SK-N-SH treated with all-trans-retinoic acid at 6 μM for 48 hours (cell line): ENCODE measurements at places on chromosomes 3 and 15.
A peak's percentile ranks its signal among the peaks of the same experiment; 100 is the strongest.

DNA sequence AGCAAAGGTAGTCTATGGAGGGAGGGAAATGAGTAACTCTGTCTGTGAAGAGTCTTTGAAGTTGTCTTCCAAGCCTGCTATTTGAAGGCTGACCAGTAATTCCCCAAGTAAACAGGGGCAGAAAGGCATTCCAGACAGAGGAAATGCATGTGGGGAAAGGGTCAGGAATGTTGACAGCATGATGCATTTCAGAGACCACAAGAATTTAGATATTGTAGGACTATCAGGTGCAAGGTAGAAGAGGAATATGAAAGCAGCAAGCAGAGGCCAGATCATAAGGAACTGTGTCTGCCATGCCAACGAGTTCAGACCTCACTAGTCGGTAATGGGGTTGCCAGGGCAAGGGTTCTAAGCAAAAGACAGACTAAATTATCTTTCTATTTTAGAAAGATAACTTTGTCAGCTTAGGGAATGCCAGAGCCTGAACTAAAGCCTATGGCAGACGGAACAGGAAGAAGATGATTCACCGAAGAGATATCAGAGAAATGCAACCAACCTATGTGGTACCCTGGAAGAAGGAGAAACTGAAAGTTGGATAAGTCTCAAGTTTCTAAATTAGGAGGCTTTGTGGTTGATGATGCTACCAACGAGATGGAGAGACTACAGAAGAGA, 327.0 kb upstream of the RORA start:
- ATAC-seq: peak; percentile 92

DNA sequence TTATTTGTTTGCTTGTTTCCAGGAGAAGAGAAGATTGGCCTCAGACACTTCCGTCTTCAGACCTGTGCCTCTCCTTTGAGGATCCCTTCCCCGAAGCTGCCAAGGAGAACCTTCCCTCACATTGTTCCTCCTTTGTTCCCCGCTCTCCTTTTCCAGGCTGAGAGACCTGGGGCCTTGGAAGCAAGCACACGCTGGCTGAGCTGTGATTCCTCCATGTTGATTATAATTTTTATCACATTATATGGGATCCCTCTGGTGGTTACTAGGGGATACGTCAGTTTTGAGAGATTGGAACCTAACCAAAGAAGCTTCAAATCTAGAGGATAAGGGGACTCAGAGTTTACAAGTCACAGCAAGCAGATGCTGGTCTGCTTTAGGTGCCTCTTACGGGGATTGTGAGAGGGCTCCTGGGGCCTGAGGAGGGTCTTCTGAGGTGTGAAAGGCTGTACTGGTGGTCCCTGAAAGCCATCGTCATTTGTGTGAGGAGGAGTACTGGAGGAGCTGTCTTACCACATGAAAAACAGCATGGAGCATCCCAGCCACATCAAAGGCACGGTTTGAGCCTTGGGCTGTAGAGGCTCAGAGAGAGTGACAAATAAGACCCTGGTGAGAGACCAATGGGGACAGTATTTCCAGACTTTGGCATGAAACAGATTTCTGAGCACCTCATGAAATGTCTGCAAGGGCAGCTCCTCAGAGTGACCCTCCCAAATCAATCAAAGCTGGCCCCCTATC, 760.1 kb upstream of the CFAP20DC start:
- ATAC-seq: peak; percentile 68

GRCh38 chr3:196920733-196921132, 21.6 kb downstream of the NCBP2 start:
- ATAC-seq: no peak

DNA sequence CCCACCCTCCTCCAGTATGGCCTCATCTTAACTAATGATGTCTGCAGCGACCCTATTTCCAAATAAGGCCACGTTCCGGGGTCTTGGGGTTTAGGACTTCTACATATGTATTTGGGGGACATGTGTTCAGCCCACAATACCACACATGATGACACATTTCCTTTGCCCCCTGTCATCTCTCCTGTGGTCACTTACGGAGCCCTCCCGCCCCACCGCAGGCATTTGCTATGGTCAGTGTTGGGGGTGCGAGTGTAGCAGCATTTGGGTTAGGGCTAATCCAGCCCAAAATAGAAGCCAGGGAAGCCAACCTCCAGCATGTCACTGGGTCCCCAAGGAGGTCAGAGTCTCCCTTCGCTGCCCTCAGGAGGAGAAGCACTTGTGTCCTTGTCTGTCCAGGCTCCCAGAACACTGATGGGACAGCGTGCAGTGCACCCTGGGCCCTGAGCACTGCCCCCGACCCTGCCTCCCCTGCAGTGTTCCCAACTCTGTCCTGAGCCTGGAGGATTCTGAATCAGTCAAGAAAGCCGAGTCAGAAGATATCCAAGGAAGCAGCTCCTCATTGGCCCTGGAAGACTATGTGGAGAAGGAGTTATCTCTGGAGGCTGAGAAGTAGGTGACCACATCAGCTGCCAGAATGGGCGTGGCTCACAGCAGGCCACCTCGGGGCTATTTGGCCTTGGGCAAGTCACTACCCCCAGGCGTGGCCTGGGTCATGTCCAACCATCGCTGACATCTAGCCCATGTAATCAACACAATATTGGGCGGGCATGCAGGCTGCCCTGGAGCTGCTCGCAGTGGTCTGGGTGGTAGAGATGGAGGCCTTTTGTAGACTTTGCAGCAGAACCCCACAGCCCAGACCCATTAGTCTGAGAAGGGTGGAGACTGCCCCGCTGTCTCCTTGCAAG, 46.9 kb upstream of the FGD5 start:
- no peak for ATAC-seq

DNA sequence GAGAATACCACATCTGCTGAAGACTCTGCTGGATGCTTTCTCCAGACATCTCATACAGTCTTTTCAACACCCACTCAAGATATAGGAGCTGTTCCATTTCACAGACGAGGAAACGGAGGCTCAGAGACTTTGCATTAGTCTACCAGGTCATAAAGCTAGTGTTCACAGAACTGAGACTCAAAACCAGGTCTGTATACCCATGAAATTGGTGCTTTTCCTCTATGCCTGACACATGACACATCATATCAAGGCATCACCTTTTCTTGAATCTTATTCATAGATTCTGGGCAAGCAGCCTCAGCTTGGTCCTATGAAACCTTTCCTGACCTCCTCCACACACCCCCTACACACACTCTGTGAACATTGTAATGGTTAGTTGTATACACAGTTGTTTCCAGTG, 101.2 kb downstream of the LPP start:
- ATAC-seq: no peak

- ATAC-seq: no peak
Measured at GRCh38 chr15:57592836-57593420, 1.2 kb downstream of the MYZAP start.

GRCh38 chr3:17645074-17645698, 97.2 kb downstream of the TBC1D5 start:
- ATAC-seq: peak; percentile 88

GRCh38 chr3:159238646-159239045, 436.8 kb downstream of the MFSD1 start:
- ATAC-seq: peak; percentile 68
